HS-5 (cell line): ENCODE measurements at places on chromosomes 3 and 15.

GRCh38 chr15:37788330-37788729, 146.1 kb upstream of the TMCO5A start:
- no peak for DNase-seq

- DNase-seq: peak; percentile 18
Observed at GRCh38 chr3:16665282-16665741, 60.1 kb upstream of the DAZL start.

DNA sequence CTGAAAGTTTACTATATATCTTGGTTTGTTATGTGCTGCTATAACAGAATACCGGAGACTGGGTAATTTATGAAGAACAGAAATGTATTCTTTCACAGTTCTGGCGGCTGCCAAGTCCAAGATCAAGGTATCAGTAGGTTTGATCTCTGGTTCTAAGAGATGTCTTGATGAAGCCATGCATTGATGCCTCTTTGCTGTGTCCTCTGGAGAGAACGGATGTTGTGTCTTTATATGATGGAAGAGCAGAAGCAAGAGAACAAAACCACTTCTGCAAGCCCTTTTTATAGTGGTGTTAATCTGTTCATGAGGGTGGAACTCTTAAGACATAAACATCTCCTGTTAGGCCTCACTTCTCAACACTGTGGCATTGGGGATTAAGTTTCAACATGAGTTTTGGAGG, 62.7 kb downstream of the TCF12 start:
- DNase-seq: no peak

DNA sequence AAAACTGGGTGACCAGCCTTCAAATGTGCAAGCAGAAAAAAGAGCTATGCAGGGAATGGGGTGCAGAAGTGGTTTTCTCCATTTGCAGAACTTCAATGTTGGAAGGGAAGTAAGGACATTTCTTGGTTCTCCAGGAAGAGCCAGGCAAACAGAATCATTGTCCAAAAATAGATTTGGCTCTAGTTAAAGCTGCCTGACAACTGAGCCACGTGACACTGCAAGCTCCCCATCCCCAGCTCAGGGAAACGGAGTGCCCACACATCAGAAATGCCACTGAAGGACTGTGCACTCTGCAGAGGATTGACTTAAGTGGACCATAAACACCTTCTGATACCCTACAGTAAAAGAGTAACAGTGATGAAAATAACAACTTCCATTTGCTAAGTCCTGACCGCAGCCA, 195.6 kb upstream of the NSMCE3 start:
- DNase-seq: no peak

- DNase-seq: no peak
Observed at GRCh38 chr3:9915254-9916141, 1.4 kb upstream of the IL17RC start.

- DNase-seq: no peak
Observed at GRCh38 chr3:177517906-177518305, 320.6 kb upstream of the TBL1XR1 start.

DNA sequence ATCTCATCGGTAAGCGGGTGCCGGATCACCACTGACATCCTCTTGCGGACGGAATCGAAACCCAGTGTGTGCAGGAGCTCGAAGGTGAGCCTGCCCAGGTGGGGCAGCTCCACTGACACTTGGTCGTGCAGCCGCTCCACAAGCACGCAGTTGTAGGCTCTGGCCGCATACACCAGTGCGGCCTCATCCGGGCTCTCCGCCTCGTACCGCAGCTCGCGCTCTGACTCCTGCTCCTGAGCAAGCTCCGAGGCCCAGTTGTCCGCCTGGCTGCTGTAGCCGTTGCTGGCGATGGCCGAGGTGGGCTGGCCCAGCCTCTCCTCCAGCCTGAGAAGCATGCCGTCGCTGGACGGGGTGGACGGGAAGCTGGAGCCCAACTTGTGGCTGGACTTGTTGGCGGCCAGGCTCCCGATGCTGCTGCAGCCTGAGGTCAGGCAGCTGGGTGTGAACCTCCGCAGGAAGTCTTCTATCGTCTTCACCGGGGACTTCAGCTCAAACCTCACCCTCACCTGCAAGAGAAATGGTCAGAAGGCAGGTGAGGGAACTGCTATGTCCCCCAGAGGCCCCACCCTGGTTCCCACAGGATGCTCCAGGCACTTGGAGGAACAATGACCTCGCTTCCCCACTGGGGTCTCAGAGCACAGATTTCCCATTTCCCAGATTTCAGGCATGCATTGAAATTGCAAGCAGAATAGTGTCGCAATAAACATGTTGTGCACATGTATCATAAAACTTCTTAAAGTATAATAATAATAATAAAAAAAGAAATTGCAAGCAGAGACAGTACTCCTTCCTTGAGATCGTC, 149.2 kb downstream of the ATP10A start:
- DNase-seq: no peak

GRCh38 chr3:82796765-82797164, 1035.3 kb upstream of the GBE1 start:
- DNase-seq: no peak

GRCh38 chr3:38471260-38471857, 17.7 kb downstream of the ACVR2B start:
- no peak for DNase-seq

- DNase-seq: no peak
Observed at GRCh38 chr3:12178091-12178820, 19.5 kb upstream of the TIMP4 start.

DNA sequence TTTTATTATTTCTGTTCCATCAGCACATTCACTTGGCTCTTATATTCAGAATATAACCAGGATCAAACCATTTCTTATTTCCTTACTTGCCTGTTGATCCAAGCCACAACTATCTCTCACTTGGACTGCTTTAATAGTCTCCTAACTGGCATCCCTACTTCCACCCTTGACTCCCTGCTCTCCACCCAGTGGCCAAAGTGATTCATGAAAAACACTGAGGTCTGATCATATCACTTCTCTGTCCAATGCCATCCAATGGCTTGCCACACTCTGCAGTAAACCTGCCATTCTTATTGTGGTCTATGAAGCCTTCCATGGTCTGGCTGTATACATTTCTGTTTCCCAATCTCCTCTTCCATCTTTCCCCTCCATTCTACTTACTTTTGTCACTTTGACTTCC, 576.1 kb downstream of the PDCD6IP start:
- DNase-seq: no peak

GRCh38 chr3:156250550-156250949, 130.2 kb downstream of the KCNAB1 start:
- no peak for DNase-seq

DNA sequence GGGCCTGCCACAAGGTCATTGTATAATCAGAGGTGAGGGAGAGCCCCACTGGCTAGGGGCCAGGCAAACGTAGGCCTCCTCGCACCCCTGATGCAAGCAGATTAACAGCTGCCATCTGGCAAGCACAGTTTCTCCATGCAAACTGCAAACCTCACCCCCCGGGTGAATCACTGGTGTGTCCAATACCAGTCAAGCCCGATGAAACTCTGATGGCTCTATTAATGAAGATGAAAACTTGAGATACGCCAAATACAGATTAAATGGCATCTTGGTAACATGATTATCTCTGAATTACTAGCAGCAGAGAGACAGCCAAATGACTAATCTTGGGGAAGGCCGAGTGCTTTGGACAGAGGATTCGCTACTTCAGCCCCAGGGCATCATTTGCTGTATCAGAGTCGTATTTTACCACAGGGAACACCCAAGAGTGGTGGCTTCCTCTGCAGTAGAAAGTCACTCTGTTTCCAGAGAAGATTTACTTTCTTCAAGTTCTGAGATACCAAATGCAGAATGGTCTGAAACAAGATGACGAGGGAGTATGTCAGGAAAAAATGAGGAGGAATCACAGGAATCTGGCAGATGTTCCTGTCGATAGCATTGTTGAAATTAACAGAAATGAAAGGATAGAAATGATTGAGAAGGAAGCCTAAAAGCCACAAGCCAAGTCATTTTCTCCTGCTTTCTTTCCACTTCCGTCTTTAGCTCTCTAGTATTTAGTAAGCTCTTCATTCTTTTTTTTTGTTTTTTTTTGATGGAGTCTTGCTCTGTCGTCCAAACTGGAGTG, 96.2 kb upstream of the NR2F2 start:
- DNase-seq: no peak

DNA sequence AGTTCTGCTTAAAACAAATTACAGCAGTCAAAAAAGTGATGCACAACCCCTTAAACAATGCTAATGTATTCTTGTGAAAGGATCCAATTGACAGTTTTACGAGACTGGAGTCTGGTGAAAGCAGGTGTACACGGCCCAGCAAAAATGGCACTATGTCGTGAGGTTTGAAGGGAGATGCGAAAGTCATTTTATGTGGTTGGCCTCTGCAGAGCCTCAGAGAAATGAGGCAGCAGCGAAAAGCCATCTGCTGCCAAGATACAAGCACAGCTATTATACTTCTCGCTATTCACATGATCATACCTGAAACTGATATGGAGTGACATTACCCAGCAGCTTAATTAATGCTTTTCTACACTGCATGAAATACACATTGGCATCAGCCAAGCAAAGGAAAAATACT, 36.4 kb downstream of the MECOM start:
- DNase-seq: no peak

- DNase-seq: no peak
Observed at GRCh38 chr3:128497305-128498126, 4.5 kb upstream of the GATA2 start.

DNA sequence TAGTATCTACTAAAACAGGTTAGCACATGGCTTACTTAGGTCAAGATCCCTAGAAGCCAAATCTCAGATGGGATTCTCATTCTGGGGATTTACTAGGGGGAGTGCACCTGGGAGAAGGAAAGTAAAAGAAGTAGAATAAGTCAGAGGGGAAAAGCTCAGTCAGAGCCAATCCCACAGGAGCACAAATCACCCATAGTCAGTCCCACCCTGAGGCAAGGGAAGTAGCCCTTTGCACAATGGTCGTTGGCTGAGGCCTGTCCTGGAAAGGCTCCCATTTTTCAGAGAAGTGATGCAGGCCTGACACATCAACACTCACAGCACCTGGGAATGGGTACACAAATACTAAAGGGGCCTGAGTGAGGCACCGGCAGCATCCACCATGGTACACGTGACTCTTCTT, 39.8 kb downstream of the SST start:
- no peak for DNase-seq

GRCh38 chr3:157438194-157438730, 1.6 kb downstream of the PTX3 start:
- DNase-seq: no peak

- no peak for DNase-seq
Observed at GRCh38 chr3:114803042-114803695, 343.9 kb downstream of the ZBTB20 start.

DNA sequence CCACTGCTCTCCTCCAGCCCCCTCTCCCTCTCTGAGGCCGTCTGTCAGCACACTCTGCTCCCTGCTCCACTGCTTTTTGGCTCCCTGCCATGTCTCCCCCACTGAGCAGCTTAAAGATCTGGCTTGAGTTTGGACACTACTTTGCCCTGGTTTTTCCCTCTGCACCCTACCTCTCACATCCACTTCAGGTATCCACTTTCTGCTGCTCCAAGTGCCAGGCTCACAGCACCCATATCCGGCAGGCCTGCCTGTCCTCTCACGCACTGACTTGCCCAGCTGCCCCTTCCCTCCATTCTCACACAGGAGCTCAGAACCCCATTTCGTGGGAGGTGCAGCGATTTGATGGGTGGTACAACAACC, 3.7 kb downstream of the DUOX1 start:
- no peak for DNase-seq

GRCh38 chr3:14266361-14266760, 87.7 kb downstream of the LSM3 start:
- no peak for DNase-seq

- no peak for DNase-seq
Observed at GRCh38 chr3:128078322-128078721, 26.1 kb downstream of the SEC61A1 start.

DNA sequence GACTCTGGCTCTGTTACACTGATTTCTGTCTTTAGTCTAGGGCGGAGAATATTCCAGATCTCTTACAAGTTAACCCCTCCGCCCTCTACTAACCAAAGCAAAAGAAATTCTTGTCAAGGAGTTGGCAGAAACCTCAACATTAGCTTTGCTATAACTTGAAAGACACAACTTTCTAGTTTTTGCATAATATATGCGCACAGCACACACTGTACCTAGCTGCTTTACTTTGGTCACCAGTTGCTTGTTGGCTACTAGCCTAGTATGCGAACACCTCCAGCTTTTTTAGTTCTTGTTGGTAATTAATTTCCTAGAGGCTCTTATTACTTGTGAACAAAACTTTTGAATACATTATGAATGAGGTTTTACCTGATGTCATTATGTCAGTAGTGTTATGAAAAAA, 348.8 kb upstream of the C2CD4B start:
- DNase-seq: no peak

- peak; percentile 89 for DNase-seq
Observed at GRCh38 chr3:37174532-37175126, at the start of gene LRRFIP2. Gene LRRFIP2, minus strand, starts transcription at chr3:37174582. Its CDS starts 25,599 bp downstream, at chr3:37148983.

DNA sequence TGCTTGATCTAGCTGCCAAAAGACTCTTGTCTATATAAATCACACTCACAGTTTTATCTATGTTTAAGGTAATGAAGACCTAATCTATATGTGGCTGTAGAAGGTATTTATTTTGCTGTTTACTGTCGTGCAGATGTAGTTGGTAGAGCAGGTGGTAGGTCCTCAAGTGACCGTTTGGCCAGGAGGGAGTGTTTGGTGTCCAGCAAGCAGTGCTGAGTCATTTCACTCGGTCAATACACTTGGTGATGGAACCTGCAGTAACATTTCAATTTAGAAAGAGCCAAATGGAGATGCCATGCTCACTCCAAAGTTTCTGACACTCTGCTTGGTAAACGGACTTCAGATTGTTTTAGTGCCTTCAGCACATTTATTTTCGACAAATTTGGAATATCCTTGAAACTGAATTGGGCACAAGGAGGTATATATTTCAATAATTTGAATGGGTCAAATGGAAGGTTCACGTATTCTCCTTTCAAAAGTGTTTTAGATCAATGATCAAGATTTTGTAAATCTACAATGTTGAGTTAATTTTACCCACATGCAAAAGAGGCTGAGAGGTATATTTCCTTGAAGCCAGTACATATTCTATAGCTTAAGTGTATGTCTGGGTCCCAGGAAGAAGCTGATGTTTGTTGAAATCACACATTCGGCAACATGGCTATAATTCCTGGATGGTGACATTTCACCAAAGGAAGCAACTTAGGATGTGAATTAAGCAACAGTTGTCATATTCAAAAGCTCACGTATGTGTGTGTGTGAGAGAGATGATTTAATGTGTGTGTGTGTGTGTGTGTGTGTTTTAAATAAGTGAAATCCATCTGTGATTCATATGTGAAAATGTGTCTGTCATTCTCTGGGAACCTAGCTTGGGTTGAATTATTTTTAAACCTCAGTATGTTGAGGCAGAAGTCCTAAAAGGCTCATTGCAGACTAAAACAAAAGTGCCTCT, 7.7 kb upstream of the CX3CR1 start:
- no peak for DNase-seq

GRCh38 chr3:59798372-59799086, 748.7 kb upstream of the CFAP20DC start:
- no peak for DNase-seq
